ENCODE measurements at places on chromosomes 5 and 9. TPM values are rescaled to one million over a fixed set of nuclear protein-coding genes. Genes with fewer than 3 reads are reported as not detected.

PSAT1 gene
- total RNA-seq, result 82.0 TPM

TMEM174 gene
- not detected for total RNA-seq

FAM153A gene
- not detected for total RNA-seq

GGTA1 gene
- total RNA-seq, result not detected

FAM151B gene
- not detected for total RNA-seq

BTNL3 gene
- total RNA-seq, result not detected

SUSD3 gene
- 1.4 TPM for total RNA-seq

SPINK6 gene
- total RNA-seq, result not detected

SLC36A3 gene
- total RNA-seq, result not detected

PDGFRB gene
- total RNA-seq, result 23.5 TPM

- DNase-seq, result no peak
Measured at GRCh38 chr5:12695651-12696050, 791.4 kb upstream of the CTNND2 start.

DNA sequence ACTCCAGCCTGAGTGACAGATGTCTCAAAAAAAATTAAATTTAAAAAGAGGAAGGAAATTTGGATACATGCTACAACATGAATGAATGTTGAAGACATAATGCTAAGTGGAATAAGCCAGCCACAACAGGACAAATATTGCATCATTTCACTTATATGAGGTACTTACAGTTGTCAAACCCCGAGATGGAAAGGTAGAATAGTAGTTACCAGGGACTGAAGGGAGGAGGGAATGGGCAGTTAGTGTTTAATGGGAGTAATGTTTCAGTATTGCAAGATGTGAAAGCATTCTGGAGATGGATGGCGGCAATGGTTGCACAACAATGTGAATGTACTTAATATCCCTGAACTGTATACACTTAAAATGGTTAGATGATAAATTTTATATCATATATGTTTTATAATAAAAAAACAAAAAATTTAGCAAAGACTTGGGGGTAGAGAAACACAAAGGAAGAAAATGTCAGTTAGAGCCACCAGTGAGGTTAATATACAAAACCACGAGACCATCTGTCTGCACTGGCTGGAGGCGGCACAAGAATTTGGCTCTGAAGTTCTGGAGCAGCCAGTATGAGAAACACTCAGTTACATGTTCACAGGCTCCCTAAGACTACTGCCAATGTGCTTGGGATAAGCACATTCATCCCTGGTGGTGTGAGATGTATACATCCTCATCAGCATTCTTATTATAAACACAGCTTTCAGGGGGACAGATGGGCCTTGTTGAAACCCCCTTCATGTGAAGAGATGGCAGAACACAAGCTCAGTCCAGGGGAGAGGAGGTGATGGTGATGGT is 37.0 kb upstream of the RPS23 start:
- no peak for DNase-seq

DNA sequence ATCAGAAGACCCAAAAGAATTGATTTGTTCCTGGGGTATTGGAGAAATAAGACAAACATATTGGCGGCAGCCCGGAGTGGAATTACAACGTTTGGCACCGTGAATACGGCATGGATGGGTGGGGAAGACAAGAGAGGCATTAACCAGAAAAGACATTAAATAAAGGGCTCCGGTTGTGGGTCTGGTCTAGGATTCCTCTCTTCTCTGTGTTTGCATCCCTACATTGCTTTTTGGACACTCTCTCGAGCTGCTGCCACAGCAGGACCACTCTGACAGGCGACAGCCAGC is 138.7 kb upstream of the PALM2AKAP2 start:
- no peak for DNase-seq

- no peak for DNase-seq
Measured at GRCh38 chr5:2300861-2301574, 418.3 kb upstream of the IRX4 start.

DNA sequence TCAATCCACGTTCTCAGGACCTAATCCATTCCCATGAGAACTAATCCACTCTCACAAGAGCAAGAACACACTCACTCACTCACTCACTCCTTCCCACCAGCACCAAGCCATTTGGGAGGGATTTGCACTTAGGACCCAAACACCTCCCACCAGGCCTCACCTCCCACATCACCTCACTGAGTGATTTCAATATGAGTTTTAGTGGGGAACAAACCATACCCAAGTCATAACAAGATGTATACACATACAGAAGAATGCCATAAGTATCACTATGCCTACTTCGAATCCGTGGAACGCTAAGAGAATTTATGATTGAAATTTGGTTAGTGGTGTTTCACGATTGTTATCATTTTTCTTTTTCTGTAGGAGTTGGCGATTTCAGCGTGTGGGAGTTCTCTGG is 29.3 kb upstream of the CTSL start:
- no peak for DNase-seq

DNA sequence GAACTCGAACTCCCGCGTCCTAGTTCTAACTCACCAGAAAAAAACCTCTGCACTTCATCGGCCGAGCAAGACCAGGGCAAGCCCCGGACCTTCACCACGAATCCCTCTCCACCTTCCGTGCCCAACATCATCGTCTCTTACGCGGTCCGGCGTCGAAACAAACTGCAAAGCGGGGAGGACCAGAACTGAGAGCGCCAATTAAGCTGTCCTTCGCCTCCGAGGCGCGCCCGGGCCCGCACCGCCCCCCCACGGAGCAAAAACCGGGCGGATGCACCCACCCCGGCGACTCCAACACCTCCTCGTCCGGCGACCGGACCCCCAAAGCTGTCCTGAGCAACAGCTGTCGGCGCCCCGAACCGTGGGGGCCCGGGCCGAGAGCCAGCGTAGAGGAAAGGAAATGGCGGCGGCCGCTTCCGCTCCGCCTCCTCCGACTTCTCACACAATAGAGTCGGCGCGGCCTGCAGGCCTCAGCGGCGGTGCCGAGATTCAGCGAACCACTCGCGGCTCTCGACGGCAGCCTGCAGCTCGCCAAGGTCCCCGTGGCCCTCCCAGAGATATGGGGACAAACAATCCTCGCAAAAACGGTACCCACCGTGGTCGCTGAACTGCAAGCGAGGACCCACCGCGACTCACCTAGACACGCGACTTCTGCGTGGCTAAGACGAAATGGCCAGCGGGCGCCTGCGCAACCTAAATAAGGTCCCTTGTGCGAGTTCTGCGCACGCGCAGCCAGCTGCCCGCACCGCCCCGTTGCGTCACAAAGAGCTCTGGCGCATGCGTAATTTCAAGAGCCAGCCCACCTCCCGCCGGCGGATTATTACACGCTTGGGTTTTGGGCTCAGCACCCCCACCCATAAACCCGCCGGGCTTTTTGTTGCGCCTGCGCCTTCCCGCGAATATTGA is at the start of gene HNRNPH1:
HNRNPH1 (minus strand) TSS at position 669 of the 903 bp plus-strand sequence; CDS start at position 131, 538 bp downstream.
- peak; percentile 98 for DNase-seq

- DNase-seq, result no peak
Measured at GRCh38 chr9:122988920-122989621, 44.4 kb upstream of the GPR21 start.

DNA sequence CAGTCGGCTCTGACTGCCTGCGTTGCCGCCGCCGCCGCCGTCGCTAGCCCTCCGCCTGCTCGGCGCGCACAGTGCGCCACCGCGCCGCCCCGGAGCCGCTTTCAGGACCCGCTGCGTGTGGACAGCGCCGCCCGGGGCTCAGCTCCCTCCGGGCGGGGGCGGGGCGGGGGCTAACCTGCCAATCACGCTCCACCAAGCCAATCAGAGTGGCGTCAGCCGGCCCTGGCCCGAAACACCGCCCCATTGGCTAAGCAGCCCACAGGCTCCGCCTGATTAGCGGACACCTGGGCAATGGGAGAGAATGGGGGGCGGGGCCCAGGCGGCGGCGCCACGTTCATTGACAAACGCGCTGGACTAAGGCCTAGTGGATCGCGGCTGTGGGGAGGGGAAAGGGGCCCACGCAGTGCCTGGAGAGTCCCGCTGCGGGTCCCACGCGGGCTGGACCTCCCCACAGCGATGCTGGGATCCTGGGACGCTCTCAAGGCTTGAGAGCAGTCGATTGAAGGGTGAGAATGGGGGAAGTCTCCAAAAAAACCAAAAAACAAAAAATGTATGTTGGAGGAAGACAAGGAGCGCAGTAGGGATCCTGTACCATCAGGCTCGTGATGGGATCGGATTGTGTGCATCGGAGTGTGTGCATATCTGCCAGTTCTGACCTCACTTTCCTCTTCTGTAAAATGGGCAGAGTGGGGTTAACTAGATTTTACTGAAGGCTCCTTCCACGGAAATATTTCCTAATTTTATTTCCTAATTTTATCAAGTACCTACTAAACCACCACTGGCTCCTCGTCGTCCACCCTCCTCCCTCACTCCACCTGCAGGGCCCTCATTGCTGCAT is 6.3 kb downstream of the PAX5 start:
- DNase-seq, result peak; percentile 91

GRCh38 chr9:70205366-70206020 is 53.3 kb upstream of the SMC5 start:
- no peak for DNase-seq

GRCh38 chr9:76338418-76338817 is 55.8 kb downstream of the RFK start:
- no peak for DNase-seq

DNA sequence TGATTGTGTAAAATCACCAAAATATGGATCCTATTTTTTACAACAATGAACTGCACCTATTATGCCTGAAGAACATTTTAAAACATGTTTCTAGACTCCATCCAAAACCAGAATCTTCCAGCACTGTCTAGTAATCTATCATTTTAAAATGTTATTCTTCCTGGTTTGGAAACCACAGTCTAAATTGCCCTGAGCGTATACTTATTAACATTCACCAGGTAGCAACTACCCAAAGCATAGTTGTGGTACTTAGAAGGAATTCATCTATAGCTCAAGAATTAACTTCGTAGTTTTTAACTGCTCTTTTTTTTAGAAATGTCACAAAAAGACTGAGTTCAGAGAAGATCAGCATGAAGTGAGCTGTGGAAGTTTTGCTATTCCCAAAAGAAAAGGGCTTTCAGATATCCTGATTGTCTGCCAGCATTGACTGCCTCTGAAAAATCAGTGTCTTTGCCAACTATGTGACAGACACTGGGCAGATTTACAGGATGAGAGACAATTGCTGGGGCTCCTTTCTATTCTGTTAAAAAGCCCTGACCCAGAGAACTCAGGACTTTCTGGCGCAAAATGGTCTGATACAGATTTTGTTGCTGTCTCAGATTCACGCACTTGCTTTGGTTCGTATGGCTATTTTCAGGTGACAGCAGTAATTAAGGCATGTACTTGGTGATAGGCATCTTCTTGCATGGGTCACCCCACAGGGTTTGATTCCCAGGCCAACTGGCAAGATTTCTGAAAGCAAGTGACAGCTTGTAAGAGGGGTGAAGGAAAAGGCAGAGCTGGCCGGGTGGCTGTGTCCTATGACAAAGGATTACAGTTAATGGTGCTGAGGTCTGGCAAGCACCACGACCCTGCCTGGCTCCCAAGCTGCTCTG is 152.5 kb upstream of the RAI14 start:
- peak; percentile 64 for DNase-seq

- peak; percentile 59 for DNase-seq
Measured at GRCh38 chr9:120942186-120943001, 15.8 kb upstream of the TRAF1 start.

- DNase-seq, result no peak
Measured at GRCh38 chr9:89993678-89994630, 389.1 kb downstream of the GADD45G start.

GRCh38 chr5:6543346-6543730 is 89.5 kb downstream of the NSUN2 start:
- no peak for DNase-seq

DNA sequence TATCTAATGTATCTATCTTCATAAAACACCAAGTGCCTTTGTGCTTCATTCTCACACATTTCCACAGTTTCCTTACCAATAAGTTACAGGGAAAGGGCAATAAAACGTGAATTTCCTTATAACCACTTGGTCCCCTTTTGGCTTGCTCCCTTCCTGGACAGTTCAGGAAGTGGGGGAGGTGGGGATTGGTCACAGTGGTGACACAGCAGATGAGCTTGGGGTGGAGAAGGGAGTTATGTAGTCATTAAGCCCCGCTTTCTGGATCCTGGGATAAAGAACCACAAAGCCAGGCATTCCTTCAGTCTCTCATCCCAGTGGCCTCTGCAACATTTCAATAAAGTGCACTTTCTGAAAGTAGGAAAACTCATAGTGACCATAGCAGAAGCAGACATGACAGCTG is 47.1 kb upstream of the FYB1 start:
- DNase-seq, result peak; percentile 75

- DNase-seq, result peak; percentile 77
Measured at GRCh38 chr9:130240410-130241197, 25.0 kb upstream of the HMCN2 start.

All from M059J (cell line).